Smooth muscle cell of trachea (primary cell): ENCODE measurements at places on chromosomes 5 and 9. TPM values are rescaled to one million over a fixed set of nuclear protein-coding genes. Genes with fewer than 3 reads are reported as not detected.

The IFNB1 gene
- not detected in 2 replicates for total RNA-seq

The GLRA1 gene
- total RNA-seq, result not detected in 2 replicates

The DMRTA1 gene
- total RNA-seq, result 1.2 and 1.3 TPM in 2 replicates

The C5 gene
- 5.1 and 8.9 TPM in 2 replicates for total RNA-seq

The CDX1 gene
- total RNA-seq, result 0.15 and 0.17 TPM in 2 replicates
